Activated CD4-positive, CD25-positive, alpha-beta regulatory T cell treated with anti-CD3 and anti-CD28 coated beads, Interleukin-2, amount 50 U/mL, for 16 hours (primary cell): ENCODE measurements at places on chromosomes 12 and 14.

GRCh38 chr12:39145175-39145999 is 240.0 kb upstream of the CPNE8 start:
- no peak for DNase-seq

DNA sequence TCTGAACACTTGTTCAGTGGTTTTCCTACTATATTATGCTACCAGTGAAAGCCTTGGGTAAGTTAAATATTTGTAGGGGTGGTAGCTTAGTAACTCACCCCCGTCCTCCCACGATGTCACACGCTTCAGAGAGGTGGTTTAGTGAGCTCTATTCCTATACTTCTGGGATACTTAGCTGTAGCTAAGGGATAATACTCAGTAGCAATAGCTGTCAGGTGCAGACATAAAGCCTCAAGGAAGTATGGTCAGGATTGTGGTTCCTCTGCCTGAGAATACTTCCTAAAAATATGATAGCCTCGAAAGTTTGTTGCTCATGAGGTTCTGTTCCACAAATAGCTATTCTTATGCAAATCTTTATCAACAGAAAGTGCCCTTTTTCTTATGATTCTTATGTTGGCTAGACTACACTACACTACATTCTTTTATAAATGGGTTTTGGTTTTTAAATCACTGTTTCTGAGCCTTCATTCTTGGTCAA is 11.9 kb downstream of the DLST start:
- DNase-seq: no peak

DNA sequence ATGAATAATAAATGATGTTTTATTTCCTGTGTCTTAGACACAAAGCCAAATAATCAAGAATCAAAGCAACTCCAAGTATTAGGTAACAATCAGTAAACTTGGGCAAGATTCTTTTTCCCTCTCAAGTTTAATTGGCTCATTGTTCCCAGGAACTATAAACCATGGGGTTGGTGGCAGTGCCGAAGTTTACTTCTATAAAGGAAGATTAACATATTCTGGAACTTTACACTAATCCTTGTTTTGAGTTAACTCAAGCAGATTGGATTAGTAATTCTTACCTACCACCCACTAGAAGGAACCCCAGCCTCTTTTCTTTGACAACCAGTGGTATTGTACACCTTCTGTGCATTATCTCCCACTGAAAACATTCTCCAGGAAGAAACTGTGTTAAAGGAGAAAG is 197.1 kb downstream of the EXOC5 start:
- no peak for DNase-seq

DNA sequence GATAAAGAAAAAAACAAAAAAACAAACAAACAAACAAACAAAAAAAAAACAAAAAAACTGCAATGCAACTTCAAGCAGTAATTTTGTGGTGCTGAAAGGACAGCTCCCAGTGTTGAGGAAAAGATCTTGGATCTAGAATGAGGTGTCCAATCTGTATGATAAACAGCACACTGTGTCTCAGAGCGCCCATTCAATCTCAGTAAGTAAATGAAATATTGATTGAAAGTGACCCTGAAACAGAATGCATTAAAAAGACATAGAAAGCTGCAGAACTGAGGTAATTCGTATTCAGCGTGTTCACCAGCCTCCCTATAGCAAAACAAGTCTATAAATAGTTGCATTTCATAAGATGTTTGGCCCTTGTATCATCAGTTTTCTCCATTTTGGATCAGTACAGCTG is 153.0 kb downstream of the NOVA1 start:
- no peak for DNase-seq

- DNase-seq: no peak
These were observed 13.7 kb downstream of the COL2A1 start for GRCh38 chr12:47990351-47991105.

DNA sequence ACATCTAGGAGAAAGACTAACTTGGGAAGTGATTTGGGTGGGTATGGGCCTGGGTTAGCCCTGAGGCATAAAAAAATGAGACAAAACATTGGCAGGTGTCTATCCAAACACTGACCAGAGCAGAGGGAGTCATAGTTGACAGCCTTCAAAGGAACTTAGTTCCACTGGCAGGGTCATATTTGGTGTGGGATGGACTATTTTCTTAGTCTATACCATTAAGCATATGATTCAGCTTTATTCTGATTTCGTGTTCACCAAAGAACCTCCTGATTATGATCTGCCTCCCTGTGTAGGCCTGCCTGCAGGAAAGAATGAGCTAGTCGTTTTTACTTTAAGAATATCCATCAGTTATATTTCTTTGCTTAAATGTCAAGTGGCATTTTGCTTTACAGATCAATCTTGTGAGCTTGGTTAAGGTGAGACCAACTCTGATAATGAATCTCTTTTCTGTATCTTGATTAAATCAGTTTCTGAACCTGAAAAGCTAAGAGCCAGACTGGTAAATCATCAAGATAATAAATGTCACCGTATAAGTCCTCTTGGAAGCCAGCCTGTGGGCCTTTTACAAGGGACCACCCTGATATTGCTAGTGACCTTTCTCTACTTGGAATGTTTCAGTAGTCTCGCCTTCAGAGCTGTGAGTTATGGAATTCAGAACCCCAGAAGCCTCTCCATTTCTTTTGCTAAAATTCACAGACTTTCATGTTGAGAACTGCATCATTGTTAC is 182.9 kb downstream of the MON2 start:
- no peak for DNase-seq

- no peak for DNase-seq
These were observed 44.2 kb upstream of the MMP17 start for GRCh38 chr12:131783915-131784541.

- no peak for DNase-seq
These were observed 83.2 kb upstream of the PWP1 start for GRCh38 chr12:107602446-107602845.

DNA sequence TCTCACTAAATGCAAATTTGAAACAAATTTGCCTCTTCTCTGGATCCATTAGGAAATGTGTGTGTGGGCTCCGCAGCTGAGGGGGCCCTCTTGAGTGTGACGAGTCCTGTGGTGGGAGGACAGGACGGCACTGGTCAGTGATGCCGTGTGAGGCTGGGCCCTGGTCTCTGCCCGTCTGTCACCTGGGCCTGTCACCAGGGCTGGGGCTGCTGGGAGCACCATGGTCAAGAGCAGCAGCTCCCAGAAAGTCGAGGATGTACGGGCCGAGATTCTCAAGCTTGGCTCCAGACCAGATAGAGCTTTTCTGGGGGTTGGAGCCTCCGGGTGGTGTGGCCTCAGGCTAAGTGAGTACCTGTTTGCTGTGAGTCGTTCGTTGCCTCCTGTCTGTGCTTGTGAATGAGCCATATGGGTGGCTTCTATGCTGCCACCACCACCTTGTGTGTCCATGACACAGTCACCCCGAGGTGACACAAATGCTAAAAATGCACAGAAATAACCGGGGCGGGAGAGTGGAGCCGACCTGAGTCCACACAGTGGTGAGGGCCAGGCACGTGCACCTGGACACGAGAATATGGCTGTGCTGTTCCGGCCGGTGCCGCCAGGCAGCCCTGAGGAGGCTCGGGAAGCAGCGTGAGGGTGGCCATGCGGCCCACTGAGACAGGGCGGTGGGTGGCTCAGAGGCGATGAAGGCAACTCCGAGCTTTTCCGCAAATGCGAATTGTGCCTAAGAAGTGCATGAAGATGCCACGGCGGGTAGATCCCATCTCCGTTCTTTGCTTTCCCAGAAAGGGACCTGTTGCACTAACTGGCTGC is 8.7 kb downstream of the PGAM5 start:
- no peak for DNase-seq

GRCh38 chr12:76573840-76574373 is 14.3 kb upstream of the OSBPL8 start:
- DNase-seq: no peak

DNA sequence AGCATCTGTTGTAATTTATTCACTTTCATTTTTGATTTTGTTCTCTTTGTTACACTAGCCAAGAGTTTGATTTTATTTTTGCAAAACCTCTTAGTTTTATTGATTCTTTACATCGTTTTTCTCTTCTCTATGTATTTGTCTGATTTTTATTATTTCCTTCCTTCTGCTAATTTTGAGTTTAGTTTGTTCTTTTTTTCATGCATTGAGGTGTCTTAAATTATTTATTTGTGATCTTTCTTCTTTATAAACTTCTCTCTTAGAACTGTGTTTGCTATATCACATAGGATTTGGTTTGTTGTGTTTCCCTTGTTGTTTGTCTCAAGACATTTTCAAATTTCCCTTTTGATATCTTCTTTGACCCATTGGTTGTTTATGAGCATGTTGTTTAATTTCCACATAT is 51.7 kb upstream of the NFKBIA start:
- no peak for DNase-seq

GRCh38 chr12:98332642-98333041 is 182.7 kb upstream of the TMPO start:
- no peak for DNase-seq

- DNase-seq: no peak
These were observed 233.4 kb upstream of the ABCD2 start for GRCh38 chr12:39853003-39853402.

GRCh38 chr14:89720741-89721729 is 233.5 kb downstream of the EFCAB11 start:
- DNase-seq: peak; percentile 55

GRCh38 chr12:66188584-66189485 is at the start of gene IRAK3:
Gene IRAK3, plus strand, starts transcription at chr12:66189214. Its CDS starts 86 bp downstream, at chr12:66189300.
- no peak for DNase-seq

DNA sequence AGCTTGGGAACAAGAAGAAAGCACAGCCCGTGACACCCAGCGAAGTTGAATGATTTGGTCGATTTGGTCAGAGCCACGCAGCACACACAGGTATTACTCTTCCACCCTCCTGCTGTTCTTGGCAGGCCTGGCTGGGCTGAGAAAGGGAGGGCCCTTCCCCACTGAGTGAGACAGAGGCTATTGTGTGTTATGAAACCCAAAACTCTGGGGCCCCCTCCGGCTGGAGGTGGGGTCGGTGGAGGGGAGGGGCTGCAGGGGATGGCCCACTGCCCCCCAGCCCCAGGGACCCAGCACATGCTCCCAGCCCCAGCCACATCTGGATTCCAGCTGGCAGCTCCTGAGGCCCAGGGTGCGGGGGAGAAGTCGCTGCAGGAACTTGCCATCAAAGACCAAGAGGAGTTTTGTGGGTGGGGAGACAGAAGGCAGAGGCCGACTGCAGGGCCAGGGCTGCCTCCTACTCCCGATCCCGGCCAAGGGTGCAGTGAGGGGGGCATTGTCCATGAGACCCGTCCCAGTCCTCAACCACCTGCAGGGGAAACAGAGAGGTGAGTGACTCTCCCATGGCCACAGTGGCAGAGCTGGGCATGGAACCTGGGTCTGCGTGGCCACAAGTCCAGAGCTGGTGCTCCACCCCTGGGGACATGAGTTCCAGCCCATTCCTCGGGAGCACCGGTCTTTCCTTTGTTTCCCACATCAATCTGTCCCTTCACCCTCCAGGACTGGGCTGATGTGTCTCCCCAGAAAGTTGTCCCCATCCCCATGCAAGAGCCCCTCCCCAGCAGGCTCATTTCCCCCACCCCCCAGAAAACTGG is 8.7 kb downstream of the TMEM119 start:
- DNase-seq: no peak

DNA sequence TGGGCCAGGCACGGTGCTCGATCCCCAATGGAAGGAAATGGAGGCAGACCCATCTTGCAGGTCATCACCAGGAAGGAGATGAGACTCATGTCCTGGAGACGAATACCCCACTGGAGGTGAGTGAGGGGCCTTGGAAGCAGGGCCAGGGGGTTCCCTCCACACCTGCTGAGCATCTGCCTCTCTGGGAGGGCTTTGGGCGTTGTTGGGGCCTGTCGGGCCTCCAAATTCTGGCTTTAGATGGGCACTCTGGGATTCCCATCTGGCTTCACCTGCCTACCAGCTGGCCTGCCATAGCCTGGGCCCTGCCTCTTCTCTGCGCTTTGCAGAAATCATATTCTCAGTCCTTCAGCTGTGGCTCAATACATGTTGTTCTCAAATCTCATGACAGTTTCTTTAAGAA is 13.9 kb downstream of the RTL1 start:
- no peak for DNase-seq

GRCh38 chr12:67634303-67634761 is 14.2 kb upstream of the DYRK2 start:
- DNase-seq: no peak

GRCh38 chr12:80805106-80805505 is 88.4 kb downstream of the MYF5 start:
- DNase-seq: no peak

GRCh38 chr14:24369463-24369862 is 1.5 kb downstream of the NFATC4 start:
- no peak for DNase-seq

DNA sequence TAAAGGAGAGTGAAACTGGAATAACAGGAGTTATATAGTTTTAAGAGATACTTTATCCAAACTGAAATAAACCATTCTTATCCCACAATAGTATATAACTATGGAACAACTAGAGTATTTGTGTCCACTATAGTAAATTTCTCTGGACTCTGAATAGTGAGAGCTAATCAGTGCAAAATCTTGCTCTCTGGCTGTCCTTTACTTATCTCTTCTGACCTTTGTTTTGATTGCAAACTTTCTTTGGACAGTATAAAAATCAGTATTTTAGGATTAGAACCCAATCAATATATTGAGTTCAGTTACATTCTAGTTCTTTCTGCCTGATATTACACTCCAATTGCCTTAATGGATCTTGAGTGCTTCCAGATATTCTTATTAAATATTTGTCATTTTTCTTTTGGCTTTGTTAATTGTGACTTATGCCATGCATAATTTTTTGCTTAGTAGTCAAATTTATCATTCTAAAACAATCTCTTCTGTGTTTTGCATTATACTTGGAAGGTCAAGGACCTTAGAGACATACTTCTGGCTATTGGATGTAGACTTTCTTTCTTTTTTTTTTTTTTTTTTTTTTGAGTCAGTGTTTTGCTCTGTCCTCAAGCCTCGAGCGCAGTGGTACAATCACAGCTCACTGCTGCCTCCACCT is 89.9 kb upstream of the AMN1 start:
- DNase-seq: no peak

- DNase-seq: no peak
These were observed 63.2 kb upstream of the SLC24A4 start for GRCh38 chr14:92259613-92260357.

DNA sequence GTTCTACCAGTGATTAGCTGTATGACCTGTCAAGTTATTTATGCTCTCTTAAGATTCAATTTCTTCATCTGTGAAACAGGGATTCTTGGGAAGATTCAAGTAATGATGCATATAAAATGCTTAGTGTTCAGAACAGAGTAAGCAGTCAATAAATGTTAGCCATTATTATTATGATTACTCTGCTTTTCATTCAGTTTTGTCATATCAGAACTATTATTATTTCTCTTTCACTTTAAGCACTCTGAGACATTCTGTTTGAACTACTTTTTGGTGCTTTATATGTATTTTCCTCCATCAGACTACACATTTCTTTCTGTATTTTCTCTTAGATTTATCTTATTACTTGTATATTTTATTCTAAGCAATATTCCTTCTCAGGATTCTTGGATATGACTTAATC is 81.2 kb downstream of the CFAP54 start:
- DNase-seq: no peak
